Activated T-cell treated with anti-CD3 and anti-CD28 coated beads, Interleukin-2, amount 50 U/mL, for 48 hours (primary cell): ENCODE measurements at places on chromosomes 1 and 21.

GRCh38 chr1:33758698-33759097, 105.2 kb upstream of the HMGB4 start:
- no peak for DNase-seq

DNA sequence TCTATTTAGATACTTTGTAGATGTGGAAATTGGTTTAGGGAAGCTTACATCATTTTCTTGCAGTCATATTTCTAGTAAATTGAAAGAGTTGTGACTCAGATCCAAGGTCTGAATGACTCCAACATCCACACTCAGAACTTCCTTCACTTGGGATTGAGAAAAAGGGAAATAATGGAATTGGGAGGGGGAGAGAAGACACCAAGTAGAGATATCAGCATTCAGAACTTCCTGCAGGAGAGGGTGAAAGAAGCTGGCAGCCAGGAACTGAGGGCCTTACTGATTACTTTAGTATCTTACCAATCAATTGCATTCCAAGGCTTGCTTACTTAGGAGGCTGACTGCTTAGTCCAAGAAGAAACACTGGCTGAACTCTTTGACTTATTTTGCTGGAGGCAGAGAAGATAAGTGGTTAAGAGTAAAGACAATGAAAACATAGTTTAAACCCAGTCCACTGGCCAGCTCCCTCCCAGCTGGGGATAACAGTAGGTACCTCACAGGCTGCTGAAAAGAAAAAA, 21.7 kb downstream of the APP start:
- no peak for DNase-seq

DNA sequence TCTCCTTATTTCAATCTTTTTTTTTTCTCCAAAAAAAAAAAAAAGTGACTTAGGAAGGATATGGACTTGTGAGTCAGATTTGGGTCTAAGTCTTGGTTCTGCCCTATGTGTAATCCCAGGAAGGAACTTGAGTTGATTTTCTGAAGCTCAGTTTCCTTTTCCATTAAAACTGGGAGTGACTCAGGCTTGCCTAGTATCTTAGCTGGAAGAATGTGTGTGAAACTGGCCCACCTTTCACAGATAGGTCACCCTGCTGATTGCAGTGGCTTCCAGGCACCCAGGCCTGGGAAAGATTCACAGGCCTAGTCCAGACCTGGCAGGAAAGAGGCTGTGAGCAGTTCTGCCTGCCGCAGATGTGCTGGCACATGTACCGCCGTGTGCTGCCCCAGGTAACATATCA, 218.3 kb upstream of the HOOK1 start:
- no peak for DNase-seq

GRCh38 chr1:238119060-238119459, 228.3 kb upstream of the ZP4 start:
- no peak for DNase-seq

DNA sequence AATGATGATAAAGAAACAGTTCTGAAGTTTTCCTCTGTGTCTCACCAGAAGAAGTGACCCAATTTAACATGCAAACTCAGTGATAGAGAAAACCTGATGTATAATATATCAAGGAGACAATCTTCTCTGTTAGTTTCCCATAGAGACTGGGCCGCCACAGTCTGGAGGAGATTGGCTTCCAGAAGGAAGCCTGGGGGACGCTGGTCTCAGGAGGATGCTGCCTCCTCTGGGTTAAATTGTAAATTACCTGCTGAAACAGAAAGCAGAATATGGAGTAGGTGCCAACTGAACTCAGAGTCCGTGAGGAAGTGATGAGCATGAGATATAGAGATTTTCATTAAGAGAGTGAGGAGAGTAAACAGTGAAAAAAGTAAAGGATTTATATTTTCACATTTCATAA, 15.8 kb downstream of the OR14I1 start:
- peak; percentile 22 for DNase-seq

DNA sequence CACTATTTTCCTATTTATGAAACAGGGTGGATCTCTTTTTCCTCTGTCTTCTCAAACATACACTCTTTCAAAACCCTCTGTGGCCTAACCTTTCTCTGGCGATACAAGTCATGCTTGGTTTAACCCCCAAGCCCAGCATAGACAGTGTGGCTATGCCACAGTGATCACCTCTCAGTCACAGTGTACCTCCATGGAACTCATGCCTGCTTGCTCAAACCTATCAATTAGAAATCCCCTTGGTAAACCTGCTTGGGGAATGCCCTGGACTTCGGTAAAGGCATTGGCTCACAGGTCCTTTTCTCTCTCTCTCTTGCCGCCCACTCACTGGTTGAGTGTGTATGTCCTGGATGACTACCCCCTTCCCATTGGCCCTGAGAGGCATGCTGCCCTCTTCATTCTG, 147.5 kb downstream of the CYYR1 start:
- DNase-seq = no peak

GRCh38 chr1:162899422-162900146, 38.6 kb upstream of the CCDC190 start:
- DNase-seq = no peak
